ENCODE measurements at places on chromosomes 1 and 21. TPM values are rescaled to one million over a fixed set of nuclear protein-coding genes. Genes with fewer than 3 reads are reported as not detected.
A peak's percentile ranks its signal among the peaks of the same experiment; 100 is the strongest.

- ATAC-seq = peak; percentile 7
Measured at GRCh38 chr1:24914226-24915069, 15.6 kb downstream of the RUNX3 start.

- ATAC-seq = no peak
Measured at GRCh38 chr1:227333423-227333822, 15.1 kb upstream of the CDC42BPA start.

- no peak for ATAC-seq
Measured at GRCh38 chr1:183989078-183989577, 48.4 kb downstream of the COLGALT2 start.

DNA sequence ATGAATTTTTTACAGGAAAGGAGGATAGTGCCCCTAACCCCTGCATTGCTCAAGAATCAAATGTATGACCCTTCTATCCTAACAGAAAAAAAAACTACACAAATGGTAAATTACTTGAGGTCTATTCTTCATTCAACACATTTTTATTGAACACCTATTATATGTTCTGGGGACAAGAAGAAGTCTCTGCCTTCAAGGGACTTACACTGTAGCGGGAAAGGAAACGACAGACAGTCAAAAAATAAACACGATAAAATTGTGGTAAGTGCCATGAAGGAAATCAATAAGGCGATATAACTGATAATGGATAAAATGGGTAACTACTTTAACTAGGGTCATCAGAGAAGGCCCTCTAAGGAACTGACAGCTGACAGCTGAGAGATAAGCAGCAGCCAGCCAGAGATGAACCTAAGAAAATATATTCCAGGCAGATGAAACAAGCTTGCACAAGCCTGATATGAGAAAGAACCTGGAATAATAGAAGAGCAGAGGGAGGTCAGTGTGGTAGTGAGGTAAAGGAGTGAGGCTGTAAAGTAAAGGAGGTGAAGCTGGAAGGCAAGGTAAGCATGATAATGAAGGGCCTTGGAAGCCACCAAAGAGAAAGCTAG lies 66.4 kb downstream of the PHTF1 start:
- ATAC-seq = no peak

Gene F13B
- not detected for total RNA-seq

Gene RBM11
- 0.16 TPM for total RNA-seq

All from motor neuron (in vitro differentiated cells).